ENCODE measurements at places on chromosomes 16 and 17.

GRCh38 chr17:68871447-68871846, 83.7 kb downstream of the ABCA8 start:
- DNase-seq, result no peak

GRCh38 chr17:64145375-64145750, 15.4 kb upstream of the ERN1 start:
- DNase-seq, result no peak

DNA sequence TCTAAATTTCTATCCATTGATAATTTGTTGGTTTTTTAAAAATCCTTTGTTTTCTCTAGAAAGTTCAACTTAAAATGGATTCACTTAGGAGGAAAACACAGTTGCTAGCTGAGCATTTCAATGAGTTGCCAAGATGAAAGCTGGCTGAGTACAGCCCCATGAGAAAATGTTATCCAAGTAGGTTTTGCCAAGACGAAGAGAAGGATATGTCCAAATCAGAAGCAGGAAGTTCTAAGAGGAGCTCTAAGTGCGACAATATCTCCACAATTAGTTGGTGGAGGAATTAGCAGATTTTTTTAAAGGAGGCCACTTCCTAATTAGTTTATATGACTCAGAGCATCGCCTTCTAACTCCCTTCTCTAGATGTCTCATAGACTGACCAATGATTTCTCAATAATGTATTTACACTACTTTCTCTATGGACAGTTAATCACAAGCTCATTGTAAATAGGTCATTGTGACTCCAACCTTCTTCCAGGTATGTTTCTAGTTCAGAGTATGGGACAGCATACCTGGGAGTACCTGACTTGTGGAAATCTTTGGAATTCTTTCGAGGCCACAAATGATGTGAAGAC, 873.3 kb upstream of the SOX9 start:
- DNase-seq, result no peak

- DNase-seq, result peak; percentile 51
These were observed at the start of gene SCRN2 for GRCh38 chr17:47840742-47841487. TSS of gene SCRN2 (minus strand) at chr17:47841273. CDS start at chr17:47840843, 430 bp downstream.

GRCh38 chr17:7704601-7705268, at the start of gene EFNB3:
TSS of gene EFNB3 (plus strand) at chr17:7705202. CDS start at chr17:7705599, 397 bp downstream.
- no peak for DNase-seq

- DNase-seq, result no peak
These were observed 45.9 kb downstream of the CDH13 start for GRCh38 chr16:82672676-82673075.

DNA sequence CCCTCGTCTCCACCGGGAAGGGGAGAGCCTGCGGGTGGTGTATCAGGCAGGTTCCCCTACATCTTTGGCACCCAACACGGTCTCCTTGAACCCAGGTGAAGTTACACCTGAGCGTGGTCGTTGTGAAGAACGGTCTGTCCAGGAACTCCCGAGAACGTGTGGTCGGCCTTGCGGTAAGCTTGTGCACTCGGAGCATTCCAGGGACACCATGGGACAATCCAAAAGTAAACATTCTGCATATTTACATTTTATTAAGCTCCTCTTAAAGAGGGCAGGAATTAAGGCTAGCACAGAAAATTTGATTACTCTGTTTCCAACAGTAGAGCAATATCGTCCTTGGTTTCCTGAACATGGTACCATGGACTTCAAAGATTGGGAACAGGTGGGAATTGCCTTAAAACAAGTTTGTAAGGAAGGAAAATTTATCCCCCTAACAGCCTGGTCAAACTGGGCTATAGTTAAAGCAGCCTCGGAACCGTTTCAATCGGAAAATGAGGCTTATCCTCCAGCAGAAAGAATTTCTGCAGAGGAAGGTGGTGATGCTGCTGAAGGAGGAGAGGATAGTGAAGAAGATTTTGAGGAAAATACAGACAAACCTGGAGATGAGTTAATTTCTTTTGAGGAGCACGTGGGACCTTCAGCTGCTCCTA, 18.2 kb downstream of the ALOX15B start:
- DNase-seq, result no peak

GRCh38 chr16:86531191-86531545, 20.8 kb downstream of the FOXF1 start:
- DNase-seq, result no peak

GRCh38 chr16:55868980-55869379, 6.2 kb downstream of the CES5A start:
- no peak for DNase-seq

- no peak for DNase-seq
These were observed 3.7 kb upstream of the VWA3A start for GRCh38 chr16:22088642-22089041.

DNA sequence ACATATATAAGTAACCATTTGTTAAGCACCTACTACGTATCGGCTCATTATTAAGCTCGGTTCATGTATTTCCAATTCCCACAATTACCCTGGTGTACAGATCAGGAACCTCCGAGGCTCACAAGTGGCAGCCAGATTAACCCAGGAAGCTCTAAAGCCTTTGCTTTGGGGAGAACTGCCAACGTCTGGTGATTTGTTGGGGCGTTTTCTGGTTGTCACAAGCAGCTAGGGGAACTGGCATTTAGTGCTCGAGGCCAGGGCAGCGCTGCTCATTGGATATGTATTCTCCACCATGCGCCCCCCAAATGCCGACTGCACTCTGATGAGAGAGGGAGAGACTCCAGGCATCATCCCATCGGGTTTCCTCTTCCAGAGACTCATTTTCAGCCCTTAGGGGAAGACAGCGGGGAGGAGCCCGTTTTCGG, 541 bp downstream of the ZNF18 start:
- no peak for DNase-seq

DNA sequence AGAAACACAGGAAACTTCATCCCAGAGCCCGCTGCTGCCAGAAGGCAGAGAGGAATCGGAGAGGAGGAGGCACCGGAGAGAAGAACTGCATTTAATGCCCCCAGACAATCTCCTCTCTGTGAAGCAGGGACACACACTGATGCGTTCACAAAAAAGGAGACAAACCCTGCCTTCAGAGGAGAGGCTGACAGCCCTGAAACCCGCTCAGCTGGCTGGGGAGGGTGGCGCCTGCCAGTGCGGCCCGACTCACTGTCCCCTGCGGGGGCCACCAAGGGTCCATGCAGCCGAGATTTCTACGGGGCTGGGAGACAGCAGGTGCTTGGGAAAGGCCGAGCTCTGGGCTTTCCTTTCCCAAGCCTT, 21.9 kb upstream of the CACNG1 start:
- DNase-seq, result no peak

DNA sequence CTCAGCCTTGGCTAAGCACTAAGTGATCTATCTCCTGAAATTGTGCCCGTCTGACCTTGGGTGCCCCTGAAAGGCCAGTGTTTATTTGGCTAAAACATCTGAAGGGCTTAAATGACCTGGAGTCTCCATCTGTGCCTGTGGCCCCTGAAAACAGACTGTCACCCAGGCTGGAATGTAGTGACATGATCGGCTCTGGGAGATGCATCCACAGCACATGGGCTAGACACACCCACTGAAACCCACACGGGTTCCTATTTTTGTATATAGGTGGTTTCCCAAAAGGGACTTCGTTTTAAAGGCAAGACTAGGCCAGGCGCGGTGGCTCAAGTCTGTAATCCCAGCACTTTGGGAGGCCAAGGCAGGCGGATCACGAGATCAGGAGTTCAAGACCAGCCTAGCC, 13.5 kb downstream of the CEP295NL start:
- DNase-seq, result no peak

- DNase-seq, result no peak
These were observed at the start of gene EVI2B for GRCh38 chr17:31313982-31314781. TSS of gene EVI2B (minus strand) at chr17:31314054. CDS start at chr17:31305609, 8,445 bp downstream.

DNA sequence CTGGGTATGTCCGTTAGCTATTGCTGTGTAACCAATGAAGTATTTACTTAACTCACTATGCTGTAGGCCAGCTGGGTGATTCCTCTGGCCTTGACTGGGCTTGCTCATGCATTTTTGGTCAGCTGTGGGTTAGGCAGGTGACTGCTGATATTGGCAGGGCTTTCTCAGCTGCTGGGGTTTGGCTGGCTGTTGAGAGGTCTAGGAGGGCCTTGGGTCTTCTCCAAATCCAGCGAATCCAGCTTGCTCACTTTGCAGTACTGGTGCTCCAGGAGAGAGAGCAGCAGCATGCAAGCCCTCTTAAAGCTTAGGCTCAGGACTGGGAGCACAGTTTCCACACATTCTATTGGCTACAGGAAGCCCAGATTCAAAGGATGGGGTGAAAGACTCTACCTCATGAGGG, 270.1 kb downstream of the PHKB start:
- DNase-seq, result peak; percentile 21

GRCh38 chr17:44218344-44219107, 949 bp downstream of the UBTF start:
- peak; percentile 89 for DNase-seq

GRCh38 chr16:81779536-81780320, 637 bp downstream of the PLCG2 start:
- DNase-seq, result no peak

GRCh38 chr17:8823279-8823678, 24.1 kb upstream of the MFSD6L start:
- DNase-seq, result no peak

- DNase-seq, result no peak
These were observed 2.8 kb downstream of the SNRNP25 start for GRCh38 chr16:56231-56927.

- DNase-seq, result no peak
These were observed 7.7 kb downstream of the PRR15L start for GRCh38 chr17:47949946-47950345.

GRCh38 chr17:21089145-21089544, 37.6 kb upstream of the DHRS7B start:
- peak; percentile 26 for DNase-seq

- DNase-seq, result no peak
These were observed 2.2 kb downstream of the GRB7 start for GRCh38 chr17:39739885-39740356.

- peak; percentile 15 for DNase-seq
These were observed 165.4 kb downstream of the AIPL1 start for GRCh38 chr17:6269478-6269877.

DNA sequence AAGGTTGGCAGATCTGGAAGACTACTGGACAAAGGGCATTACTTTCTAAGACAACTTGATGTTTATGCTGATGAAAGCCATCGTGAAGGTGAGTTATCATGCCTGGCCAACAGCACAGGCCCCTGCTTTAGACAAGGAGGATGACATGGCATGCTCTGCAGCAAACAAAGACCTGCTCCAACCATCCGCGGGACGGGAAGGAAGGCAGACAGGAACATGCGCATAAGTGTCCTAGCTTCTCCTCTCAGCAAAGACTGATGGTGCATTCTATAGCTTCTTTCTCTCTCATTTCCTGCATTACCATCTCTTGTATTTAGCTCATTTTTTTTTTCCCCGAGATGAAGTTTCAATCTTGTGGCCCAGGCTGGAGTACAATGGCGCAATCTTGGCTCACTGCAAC, 5.4 kb downstream of the NPLOC4 start:
- no peak for DNase-seq

DNA sequence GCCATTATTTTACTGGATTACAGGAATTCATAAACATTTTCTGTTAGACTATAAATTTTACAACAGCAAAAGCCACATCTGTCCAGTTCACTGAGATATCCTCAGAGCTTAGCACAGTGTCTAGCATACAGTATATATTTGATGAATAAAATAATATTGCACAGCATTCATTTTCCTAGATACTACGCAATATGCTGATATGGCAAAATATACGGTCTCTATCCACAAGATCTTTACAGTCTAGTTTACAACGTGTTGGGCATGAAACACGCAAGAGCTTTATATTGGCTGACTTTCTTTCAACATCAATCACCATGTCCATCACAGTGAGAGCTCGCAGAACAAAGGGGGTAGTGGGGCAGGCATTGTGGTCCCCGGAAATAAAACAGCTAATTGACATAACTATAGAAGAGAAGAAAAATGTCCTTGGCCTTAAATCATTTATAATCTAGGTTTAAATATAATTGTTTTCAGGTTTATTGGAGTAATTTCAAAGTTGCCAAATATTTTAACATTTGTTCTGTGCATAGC, 43.5 kb downstream of the ZNF652 start:
- DNase-seq, result no peak

DNA sequence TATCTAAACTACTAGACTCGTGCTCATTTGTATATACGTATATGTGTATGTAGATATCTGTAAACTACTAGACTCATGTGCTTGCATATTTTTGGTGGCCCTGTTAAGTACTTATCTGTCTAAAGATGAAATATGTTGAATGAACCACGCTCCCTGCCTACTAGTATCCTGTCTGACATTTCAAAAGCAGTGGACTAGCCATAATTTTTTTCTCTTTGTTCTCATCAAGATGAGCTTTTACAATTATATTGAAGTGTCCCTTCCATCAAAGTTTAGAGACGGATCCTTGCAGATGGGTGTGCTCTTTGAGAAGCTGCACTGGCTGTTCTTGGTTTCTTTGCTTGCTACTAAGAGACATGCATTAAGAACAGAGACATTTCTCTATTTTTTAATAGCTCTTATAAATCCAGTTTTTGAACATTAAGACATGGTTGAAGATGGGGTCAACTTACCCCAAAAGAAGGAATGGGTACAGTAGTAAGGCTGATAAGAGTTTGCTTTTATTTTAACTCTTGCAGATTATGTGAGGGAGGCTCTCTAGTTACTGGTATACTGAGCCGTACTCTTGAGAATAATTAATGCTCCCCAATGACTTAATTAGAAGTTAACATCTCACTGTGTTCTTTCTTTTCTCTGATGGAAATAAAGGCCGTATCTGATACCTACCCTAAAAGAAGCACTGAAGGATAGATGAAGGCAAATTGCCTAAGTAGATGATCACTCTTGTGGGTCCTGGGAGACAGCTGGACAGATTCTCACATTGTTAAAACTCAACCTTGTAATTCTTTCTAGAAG, 3.4 kb downstream of the CNTNAP4 start:
- DNase-seq, result no peak

GRCh38 chr17:64002658-64003525, 4.7 kb downstream of the PRR29 start:
- no peak for DNase-seq

- DNase-seq, result no peak
These were observed 4.2 kb upstream of the KRT24 start for GRCh38 chr17:40707745-40708144.

DNA sequence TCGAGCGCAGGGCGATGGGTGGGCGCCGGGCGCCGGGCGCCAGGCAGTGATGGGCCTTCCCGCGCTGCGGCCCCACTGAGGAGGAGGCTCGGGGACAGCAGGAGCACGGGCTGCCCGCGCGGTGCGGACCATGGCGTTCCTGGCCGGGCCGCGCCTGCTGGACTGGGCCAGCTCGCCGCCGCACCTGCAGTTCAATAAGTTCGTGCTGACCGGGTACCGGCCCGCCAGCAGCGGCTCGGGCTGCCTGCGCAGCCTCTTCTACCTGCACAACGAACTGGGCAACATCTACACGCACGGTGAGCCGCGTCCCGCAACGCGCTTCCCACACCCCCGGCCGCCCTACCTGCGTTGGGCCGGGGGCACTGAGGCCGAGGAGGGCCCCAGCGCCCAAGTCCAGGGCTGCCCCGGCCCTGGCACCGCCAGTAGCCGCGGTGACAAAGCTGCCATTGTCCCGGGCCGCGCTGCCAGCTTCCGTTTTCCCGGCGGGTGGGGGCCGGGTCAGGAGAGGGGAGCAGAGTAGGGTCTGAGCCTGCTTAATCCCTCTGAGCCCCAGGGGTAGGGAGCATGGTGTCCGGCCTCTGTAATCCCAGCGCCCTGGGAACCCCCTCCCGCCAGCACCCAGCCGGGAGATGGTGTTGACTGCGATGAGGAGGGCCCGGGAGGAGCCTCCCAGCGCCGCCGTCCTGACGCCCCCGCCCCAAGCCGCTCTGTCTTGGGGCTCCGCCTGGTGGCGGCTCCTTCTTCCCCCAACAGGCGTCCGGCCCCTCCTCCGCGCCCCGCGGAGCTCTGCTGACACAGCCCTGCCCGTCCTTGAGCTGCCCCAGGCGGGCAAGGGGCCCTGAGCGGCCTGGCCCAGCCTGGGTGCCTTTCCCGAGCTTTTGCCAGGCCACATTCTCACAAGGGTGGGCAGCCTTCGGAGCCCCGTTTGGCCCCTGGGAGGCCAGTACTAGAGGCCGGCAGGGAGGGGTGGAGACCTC, 685 bp downstream of the PAQR4 start:
- DNase-seq, result no peak
